ENCODE measurements at places on chromosomes 12 and 14.
A peak's percentile ranks its signal among the peaks of the same experiment; 100 is the strongest.

- DNase-seq, result no peak
Measured at GRCh38 chr14:75977582-75977943, 4.2 kb downstream of the TGFB3 start.

DNA sequence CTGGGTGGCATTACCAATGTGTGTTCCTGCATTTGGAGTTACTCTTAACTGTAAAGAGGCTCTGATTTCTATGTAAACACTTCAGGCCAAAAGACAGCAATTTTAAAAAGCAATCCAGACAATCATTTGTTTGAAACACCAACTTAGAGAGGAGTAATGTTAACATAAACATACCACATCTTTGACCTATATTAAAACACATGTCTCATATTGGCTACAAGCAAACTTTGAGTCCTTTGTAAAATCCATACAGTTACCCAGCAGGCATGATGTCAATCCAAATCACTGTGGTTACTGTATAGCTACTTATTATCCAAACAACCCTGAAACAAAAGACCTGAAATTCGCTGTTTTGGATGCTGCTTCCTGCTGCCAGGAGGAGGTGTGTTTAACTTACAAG is 7.5 kb upstream of the G2E3 start:
- DNase-seq, result no peak

DNA sequence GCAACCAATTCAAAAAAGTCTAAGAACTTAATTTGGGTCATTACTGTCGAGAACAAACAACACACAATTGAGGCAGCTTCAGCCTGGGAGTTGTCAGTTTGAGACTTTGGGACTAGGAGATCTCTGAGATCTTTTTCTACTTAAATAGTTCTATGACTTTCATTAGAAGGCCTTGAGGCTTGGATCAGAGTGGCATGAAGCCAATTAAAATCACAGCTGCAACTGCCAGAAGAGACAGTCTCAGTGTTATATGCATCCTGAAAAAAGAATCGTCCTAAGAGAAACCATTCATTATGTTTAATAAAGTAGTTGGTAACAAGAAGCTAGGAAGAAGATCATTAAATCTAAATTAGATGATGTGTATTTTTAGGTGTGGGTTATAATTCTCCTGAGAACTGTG is 170.8 kb upstream of the RASSF8 start:
- DNase-seq, result no peak

DNA sequence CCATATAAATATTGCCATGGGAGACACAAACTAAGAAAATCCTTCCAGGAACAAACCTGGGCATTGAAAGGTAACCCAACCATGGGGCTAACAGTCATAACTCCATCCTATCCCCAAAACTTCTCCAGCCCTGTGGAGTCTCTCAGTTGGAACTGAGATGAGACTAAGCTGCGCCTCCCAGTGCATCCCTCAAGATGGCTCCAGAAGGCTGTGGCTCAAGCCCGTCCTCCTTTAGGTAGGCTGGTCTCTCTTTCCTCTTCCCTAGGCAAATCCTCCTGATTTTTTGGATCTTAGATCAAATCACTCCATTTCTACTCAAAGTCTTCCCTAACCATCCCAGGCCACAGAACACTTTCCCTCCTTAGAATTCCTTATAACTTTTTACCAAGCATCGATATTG is 364.3 kb upstream of the CCDC196 start:
- no peak for DNase-seq

DNA sequence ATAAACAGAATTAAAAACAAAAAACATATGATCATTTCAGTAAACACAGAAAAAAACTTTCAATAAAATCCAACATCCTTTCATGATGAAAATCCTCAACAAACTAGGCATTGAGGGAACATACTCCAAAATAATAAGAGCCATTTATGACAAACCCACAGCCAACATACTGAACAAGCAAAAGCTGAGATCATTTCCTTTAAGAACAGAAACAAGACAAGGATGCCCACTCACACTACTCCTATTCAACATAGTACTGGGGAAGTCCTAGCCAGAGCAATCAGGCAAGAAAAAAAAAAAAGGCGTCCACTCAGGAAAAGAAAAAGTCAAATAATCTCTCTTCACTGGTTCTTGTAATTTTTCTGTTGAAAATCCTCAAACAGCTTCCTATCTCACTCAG is 30.1 kb downstream of the MRPL42 start:
- no peak for DNase-seq

DNA sequence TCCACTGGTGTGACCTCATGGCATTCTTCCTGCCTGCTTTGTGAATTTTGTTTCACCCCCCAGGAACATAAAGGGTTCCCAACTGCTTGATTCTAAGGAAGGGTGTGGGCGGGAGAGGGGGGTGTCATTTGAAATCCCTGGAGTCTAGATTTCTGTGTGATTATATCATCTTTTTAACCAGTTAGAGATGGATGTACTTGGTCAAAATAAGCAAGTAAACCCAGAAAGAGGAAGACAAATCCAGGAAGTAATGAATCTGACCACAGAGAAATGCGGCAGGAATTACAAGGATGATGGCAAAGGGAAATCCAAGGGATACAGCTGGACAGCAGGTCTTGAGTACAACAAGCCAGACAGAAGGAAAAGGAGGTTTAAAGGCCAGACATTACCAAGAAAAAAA is 38.9 kb downstream of the DMAC2L start:
- no peak for DNase-seq

DNA sequence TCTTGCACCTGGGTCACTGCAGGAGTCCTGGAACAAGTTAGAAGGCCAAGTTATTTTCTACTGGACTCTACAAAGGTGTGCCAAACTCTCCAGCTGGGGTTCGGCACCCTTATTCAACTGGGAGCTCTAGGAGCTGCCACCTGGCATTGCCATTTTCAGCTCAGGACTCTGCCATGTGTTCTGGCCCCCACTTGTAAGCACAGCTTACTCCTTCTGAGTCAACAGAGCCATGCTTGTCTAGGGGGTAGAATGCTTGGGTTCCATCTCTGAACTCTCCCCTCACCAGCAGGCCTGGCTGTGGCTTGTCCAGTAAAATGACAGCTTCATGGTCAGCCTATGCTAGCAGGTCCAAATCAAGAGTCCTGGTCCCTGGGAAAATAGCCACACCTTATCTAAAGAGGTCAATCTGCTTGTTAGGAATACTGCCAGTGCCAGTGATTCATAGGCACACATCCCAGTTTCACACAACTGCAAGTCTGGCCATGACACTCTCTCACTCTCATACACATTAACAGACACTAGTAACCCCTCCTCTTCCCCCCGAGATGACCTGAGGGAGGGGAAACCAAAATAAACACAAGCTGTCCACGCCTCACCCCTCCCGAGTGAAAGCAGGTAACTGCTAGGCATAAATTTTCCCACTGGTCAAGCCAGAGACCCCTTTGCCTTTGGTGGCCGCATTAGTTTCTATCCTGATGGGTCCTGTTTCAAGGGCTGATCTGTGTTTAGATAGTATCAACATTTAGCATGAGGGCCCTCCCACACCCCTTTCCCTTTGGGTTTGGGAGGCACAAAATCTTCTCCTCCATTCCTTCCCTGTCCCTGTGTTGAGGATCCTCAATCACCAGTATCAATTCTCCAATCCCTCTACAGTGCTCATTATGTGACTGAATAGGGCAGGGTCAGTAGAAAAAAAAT is 182.3 kb upstream of the GZMB start:
- peak; percentile 54 for DNase-seq

DNA sequence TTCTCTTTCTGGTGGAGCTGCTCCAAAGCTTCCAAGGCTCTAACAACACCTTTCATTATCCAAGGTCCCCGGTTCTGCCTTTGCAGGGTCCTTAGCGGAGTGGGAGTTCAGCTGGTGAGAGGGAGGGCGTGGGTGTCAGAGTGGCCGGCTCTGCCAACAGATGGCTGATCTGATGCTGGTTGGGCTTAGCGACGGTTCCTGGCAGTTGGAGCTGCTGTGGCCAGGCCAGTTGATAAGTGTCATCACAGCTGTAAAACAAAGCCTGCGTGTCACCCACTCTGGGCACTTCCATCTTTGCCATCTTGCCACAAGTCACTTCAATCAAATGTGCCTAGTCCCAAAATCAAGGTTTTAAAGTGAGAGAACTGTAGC is 36.3 kb downstream of the RIN3 start:
- no peak for DNase-seq

GRCh38 chr12:9331218-9331626 is 123.0 kb upstream of the PZP start:
- peak; percentile 69 for DNase-seq

GRCh38 chr14:76770521-76771436 is 9.5 kb downstream of the VASH1 start:
- no peak for DNase-seq

GRCh38 chr14:73460691-73461127 is 2.4 kb upstream of the NUMB start:
- DNase-seq, result no peak

GRCh38 chr12:47903151-47903611 is 1.6 kb downstream of the VDR start:
- peak; percentile 44 for DNase-seq

DNA sequence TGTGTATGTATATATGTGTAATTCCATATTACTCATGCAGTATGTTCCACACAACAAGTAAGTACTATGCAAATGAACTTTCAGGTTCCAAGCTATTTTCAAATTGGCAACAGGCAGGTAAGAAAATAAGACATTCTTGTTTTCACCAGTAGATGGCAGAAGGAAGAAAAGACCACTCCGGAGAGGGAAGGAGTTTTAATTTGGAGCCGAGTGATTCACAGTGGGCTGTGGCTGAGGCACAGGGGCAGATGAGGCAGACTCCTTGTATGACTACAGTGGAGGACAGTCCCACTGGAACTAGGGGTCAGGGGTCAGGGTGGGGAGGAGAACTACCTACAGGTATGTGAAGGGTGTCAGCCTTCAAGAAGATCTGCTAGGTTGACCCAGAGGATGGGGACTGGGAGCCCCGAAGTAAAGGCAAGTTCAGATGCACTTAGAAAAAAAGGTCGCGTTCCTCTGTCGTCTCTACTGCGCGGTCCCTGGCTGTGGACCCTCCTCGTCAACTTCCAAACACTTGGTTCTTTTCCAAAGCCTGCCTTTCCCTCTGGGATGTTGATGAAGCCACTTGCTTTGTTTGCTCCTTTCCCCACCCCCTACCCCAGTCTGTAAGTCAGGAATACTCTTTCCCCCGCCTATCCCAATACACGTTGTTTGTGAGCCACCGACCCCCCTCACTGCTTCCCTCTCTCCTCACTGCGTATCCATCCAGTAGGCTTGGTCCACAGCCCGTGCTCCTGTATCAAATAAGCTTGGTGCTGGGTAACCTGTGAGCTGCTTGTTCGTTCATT is 24.1 kb downstream of the DDX47 start:
- peak; percentile 93 for DNase-seq

- DNase-seq, result no peak
Measured at GRCh38 chr12:109558374-109559199, 14.7 kb downstream of the MMAB start.

GRCh38 chr14:99780690-99781089 is 12.5 kb upstream of the EML1 start:
- no peak for DNase-seq

- no peak for DNase-seq
Measured at GRCh38 chr12:131892711-131893604, 1.5 kb upstream of the ULK1 start.

- no peak for DNase-seq
Measured at GRCh38 chr12:82873309-82873708, 186.6 kb downstream of the TMTC2 start.

GRCh38 chr12:106907846-106908245 is 47.9 kb upstream of the TMEM263 start:
- DNase-seq, result no peak

- DNase-seq, result no peak
Measured at GRCh38 chr14:76792422-76792821, 20.3 kb downstream of the ANGEL1 start.

DNA sequence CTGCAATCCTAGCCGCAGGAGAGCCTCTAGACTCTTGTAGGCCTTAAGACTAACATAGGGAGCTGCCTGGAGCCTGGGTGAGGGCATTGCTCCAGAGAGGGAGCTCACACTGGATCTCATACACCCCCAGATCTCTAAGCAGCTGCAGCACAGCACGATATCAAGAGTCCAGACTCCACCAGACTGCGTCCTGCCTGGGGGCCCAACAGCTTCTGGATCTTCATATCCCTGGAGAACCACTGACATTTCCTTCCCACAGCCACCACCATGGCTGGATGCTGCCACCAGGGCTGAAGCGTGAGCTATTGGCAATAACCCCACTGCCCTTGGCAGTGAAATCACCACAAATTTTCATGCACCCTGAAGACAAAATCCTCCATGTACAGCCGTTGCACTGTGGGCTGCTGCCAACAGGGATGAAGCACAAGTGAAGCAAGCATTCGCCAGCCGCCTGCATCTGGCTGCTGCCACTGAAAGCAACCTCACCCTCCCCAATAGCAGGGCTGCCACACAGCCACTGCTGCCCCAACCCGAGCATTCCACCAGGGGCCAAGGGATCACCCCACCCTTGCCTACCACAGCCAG is 28.2 kb downstream of the CACNA2D4 start:
- no peak for DNase-seq

DNA sequence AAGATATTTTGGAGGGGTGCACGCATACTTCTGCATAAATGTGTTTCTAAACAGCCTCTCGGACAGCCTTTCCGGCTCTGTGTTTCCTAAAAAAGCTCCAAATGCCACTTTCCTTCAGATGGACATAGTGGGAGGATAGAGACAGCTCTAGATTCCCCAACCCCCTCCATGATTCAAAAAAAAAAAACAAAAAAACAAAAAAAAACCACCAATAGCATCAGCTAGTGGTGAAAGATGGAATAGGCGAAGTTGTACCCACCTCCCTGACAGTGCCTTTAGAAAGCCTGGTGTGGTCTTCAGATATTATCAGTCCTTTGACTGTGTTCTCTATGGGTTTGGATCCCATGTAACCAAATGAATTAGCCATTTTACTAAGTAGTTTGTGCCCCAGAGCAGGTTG is 94.1 kb downstream of the PHETA1 start:
- DNase-seq, result no peak

- DNase-seq, result no peak
Measured at GRCh38 chr12:116692605-116693004, 45.3 kb downstream of the SPRING1 start.

DNA sequence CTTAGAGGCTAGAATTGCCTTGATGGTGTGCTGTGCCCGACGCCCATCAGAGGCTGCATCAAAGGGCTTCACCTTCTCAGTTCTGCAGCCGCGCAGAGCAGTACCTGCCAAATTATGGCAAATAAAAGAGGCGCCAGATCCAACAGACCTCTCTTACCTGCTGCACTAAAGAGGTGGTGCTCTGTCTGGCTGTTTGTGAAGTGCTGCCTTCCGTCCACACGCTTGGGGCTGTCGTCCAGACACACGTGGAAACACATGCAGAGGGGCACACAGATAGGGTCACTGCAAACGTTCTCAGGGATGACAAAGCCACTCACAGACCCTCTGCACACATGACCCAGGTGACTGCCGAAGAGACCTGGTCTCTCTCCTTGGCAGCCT is 617.5 kb downstream of the VRK1 start:
- DNase-seq, result no peak

DNA sequence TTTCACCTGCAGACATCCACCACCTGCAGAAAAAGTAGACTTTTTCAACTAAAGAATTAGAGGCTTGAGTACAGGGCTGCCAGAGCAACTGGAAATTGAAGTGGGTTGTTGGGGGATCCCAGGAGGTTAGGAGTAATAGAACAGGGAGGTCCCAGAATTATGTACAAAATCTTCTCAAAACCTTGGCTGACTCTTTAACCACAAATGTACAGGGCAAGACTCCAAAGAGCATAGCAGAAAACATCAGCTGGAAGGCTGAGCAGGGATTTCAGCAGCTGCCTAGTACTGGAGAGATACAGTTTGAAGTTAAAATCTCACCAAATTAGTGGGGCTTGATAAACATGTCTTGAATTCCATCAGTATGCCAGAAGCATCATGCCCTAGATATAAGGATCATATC is 191.6 kb downstream of the CRADD start:
- no peak for DNase-seq
